Fibroblast of mammary gland (primary cell): ENCODE measurements at places on chromosomes 3 and 15.

- DNase-seq: peak; percentile 41
Observed at GRCh38 chr3:8573342-8573926, 71.2 kb downstream of the SSUH2 start.

DNA sequence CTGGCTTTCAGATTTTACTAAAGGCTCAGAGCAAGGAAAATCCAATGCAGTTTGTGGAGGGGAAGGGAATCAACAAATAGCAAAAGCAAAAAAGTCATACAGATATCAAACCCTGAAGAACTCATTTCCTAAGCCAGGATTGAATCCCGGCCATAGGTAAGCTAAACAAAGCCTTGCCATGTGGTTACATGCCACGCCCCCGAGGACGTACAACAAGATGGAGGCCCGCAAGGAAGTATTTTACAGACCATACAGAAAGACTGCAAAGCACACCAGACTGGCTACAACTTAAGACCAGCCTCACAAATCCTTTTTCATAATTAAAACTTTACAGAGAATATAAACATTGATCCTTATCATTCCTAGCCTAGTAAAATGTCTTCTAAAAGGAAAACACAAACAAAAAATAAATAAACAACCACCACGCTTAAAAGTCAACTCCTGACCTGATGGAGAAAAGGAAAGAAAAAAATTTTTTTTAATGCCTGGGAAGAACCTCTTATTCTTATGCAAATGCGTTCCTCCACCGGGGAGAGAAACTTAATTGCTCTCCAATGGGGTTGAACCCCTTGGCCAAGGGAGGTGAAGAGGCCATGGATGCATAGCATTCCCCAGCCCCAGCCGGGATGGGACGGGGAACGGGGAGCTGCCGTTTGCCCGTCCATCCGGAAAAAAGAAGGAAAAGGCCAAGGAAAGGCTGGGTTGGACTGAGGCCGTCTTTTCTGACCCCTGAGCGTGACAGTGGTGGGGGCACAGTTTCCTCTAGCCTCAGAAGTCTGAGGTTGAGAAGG, 39.3 kb downstream of the IL1RAP start:
- DNase-seq: no peak

DNA sequence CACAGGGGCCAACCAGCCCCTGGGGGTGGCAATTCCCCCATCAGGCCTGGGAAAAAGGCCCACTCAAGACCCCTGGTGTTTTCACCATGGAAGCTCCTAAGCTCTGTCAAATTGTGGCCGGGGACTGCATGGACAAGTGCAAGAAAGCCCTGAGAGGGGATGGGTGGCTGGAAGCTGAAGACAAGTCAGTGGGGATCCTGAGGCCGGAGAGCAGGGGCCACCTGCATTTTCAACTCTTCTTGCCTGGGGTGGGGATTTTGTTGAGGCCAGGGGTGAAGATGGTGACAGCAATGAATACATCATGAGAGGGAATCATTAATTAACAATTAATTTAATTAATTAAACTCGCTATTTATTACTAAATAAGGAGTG, 33.9 kb downstream of the FEM1B start:
- DNase-seq: no peak

- DNase-seq: no peak
Observed at GRCh38 chr15:96037584-96037983, 292.9 kb upstream of the NR2F2 start.

GRCh38 chr3:144583871-144584270, 612.2 kb downstream of the DIPK2A start:
- no peak for DNase-seq

DNA sequence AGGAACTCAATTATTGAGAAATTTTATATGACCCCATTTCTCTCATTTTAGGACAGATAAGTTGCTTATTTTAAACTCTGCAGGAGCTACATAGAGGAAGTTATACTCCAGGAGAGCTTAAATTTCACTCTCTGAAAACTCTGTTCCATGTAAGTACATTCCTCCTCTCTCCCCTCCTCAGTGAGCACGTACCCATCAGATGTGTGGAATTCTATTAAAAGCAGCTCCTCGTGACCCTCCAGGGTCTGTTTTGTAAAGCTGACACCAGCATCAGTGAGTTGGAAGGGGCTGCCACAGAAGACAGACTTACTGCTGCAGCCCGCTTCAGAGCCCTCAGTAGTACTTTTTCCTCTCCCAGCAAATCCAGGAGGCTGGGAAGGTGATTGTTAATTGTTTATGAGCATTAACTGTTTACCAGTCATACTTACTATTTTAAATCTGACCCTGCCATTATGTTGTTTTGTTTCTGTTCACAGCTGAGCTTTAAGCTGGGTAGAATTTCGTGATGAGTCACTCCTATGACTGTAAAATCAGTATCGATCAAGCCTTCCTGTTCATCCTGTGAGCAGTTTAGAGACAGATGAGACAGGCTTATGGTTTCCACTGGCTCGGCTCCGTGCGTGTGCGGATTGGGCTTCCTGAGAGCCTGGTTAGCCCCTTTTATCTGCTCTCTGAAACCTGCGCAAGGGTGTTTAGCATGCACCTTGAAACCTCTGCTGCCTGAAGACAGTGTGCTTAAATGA, 20.4 kb downstream of the IGF1R start:
- peak; percentile 83 for DNase-seq

- DNase-seq: no peak
Observed at GRCh38 chr3:133124511-133124910, 86.3 kb downstream of the TMEM108 start.

DNA sequence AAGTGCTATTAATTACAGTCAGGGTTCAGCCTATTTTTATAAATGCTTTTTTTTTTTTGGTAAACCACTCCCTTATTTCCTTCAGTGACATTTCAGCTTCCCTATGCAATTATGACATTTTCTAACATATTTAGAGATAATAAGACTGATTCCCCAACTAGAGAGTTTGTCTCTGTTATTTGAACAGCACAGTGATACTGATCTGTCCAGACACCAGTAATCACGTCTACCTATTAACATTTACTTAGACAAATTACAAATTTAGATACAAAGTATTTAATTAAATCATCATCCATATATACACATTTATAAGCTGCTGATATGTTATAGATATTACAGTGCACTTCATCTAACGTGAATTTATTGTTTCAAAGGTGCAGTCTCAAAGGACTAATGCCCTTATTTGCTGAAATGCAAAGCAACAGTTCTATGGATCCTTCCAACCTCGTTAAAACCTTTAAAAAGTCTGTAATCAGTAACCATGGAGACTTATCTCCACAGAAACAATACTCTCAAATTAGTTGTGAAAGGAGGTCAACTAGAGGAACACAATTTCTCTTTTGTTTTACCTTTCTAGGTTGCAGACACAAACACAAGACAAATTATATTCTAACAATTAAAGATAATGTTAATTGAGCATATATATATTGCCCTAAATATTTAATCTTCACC, 1531.1 kb downstream of the SI start:
- DNase-seq: no peak

DNA sequence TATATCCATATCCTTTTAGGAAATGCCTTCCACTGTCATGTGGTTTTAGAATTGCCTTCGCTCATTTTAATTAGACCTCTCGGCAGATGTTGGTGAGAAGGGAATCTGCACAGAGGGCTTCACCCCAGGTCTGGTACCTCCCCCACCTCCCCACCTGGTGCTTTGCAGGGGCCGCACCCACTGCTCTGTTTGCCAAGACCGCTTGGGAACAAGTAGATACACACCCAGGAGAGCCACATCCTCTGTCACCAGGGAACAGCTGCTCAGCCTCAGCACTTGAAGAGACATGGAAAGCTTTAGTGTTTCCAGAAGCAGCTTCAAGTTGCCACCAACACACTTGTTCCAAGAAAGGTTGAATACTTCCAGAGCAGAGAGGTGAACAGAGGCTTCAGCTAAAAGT, 21.8 kb downstream of the LRRC31 start:
- DNase-seq: no peak

- DNase-seq: no peak
Observed at GRCh38 chr15:45529613-45530012, 7.1 kb upstream of the SLC30A4 start.

DNA sequence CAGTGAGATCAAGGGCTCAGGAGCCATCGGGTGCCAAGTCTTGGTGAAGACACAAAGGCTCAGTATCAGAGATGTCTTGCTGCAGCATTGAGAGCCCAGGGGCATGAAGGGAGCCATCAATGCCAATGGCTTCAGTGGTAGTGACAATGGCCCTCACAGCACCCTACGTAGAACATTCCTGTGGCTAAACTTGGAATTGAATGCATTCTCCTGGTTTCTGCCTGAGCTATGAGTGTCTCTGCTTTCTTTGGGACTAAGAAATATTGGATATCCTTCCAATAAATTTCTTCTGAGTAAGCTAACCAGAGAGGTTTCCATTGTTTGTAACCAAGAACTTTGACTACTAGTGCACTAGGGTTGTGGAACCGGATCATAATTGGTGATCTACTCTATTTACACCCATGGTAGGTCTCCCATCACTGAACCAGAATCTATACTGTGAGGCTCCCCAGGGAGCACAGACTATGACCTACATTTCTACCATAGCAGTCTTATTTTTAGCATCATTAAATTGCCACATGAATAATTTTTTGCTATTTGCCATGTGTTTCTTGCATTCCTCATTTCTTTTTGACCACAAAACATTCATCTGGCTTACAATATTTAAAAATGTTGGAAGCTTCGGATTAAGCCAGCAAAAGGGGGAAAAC, 31.6 kb upstream of the PDZRN3 start:
- DNase-seq: no peak

GRCh38 chr3:184637705-184638104, 74.2 kb downstream of the MAGEF1 start:
- no peak for DNase-seq

GRCh38 chr3:192331749-192332385, 395.5 kb downstream of the FGF12 start:
- no peak for DNase-seq

GRCh38 chr15:58457466-58457965, 25.7 kb downstream of the LIPC start:
- DNase-seq: peak; percentile 95

GRCh38 chr15:62362608-62363007, 197.5 kb upstream of the C2CD4B start:
- DNase-seq: peak; percentile 87

DNA sequence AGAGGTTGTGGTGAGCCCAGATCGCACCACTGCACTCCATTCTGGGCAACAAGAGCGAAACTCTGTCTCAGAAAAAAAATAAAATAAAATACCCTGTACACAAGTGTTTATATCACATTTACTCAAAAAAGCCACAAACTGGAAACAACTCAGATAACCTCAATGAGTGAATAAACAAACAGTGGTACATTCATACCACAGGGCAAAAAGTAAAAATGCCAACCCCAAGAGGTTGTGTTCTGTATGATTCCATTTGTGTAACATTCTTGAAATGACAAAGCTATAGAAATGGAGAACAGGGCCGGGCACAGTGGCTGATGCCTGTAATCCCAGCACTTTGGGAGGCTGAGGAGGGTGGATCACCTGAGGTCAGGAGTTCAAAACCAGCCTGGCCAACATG, 12.9 kb downstream of the EDC3 start:
- DNase-seq: no peak

DNA sequence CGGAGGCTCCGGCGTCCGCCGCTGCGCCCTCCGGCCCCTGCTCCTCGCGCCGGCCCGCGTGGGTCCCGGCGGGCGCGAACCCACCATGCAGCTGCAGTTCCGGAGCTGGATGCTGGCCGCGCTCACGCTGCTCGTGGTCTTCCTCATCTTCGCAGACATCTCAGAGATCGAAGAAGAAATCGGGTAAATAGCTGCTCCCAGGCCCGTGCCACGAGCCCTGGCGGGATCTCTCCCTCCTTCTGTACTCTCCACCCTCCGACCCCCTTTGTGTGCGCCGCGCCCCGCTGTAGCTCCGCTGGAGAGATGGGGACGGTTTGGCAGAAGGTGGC, 263 bp downstream of the ST8SIA2 start:
- DNase-seq: no peak

DNA sequence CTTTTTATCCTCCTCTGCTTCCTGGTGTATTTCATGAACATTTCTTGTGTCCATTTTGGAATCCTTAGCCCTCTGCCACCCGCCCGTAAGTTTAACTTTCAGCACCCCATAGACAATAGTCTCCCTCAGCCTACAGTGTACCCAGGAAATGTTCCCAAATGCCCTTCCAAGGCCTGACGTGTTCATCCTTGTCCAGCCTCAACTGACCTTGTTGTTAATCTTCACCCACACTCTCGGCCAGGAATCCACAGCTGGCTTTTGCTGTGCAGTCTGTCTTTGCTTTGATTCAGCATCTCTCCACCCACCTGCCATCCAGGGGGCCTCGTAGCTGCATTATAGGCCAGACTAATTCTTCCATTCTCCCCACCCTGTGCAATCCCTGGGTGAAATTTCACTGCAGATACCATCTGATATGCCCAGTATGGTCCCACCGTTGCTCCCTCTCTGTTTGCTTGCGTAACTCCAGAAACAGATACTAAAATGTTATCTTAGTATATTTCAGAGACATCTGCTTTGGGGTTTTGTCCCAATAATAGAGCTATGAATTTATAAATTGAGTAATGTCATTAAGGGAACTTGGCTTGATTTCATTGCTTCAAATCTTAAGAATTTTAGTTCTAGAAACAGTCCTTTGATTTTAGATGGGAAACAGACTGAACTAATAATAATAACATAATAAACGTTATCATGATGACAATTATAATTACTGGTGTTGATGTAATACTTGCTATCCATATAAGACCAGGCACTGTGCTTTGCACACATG, 16.6 kb downstream of the GUCA1C start:
- DNase-seq: no peak

GRCh38 chr3:153595186-153595815, 433.3 kb downstream of the RAP2B start:
- DNase-seq: peak; percentile 59

DNA sequence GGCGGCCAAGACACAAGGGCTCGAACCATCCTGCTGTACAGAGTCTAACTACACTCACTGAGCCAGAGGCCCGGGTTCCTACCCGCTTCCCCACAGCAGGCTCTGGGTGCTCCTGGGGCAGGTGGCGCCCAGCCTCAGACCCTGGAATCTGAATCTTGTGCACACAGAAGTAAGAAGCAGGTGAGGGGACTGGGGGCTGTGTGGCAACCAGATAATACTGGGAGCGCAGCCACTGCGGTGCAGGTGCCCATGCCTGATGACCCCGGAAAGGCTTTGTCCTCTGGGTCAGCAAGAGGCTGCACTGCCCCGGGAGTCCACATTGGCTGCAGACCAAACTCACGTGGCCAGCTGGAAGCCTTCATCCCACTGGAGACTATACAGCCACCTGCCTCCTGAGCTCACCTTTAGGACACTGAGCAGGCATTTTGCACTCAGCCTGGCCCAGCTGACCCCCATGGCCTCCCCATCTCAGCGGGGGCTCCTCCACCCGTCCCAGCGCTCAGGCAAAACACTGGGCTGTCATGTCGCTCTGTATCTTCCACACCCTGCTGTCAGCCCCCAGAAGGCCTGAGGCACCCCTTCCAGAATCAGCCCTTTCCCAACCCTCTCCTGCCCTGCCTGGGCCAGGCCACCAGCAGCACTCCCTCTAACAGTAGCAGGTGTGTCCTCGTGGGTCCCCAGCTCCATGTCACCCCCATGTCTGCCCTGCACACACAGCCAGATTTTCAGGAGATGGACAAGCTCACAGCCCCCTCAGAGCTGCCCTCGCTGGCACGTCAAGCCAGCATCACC, 101.0 kb upstream of the IQSEC1 start:
- DNase-seq: no peak

GRCh38 chr3:117563063-117563462, 853.5 kb downstream of the TUSC7 start:
- DNase-seq: no peak
